ENCODE measurements at places on chromosomes 13 and 19. TPM values are rescaled to one million over a fixed set of nuclear protein-coding genes. Genes with fewer than 3 reads are reported as not detected.

Gene GJB6
- total RNA-seq = 53.3 TPM

Gene LMTK3
- total RNA-seq = 3.8 TPM

Gene DNAAF3
- total RNA-seq = 0.35 TPM

Gene ZNF726
- total RNA-seq = 12.4 TPM

Gene SULT2A1
- total RNA-seq = not detected

Gene C19orf38
- 0.48 TPM for total RNA-seq

Gene ZNF470
- total RNA-seq = 3.1 TPM

Gene C1QTNF9
- total RNA-seq = not detected

Gene ZNF221
- 1.2 TPM for total RNA-seq

Gene ELAVL1
- total RNA-seq = 155 TPM

Gene CCDC8
- not detected for total RNA-seq

Gene USHBP1
- 0.26 TPM for total RNA-seq

Gene ATP8B3
- 44.8 TPM for total RNA-seq

Gene LHB
- not detected for total RNA-seq

Gene VAV1
- total RNA-seq = 114 TPM

Gene OLFM4
- not detected for total RNA-seq

Gene MARK4
- total RNA-seq = 21.8 TPM

Gene XRCC1
- total RNA-seq = 34.9 TPM

Gene HSD17B14
- total RNA-seq = not detected

Gene GRIK5
- total RNA-seq = 1.7 TPM

Gene CNN1
- not detected for total RNA-seq

Gene SOX1
- total RNA-seq = not detected

Gene FAM83E
- total RNA-seq = 4.6 TPM

Gene TUBB4A
- 2.7 TPM for total RNA-seq

Gene KL
- total RNA-seq = 0.08 TPM

Gene TEX26
- total RNA-seq = not detected

Gene CCDC122
- 0.30 TPM for total RNA-seq

Gene SHD
- not detected for total RNA-seq

Gene ATP4A
- not detected for total RNA-seq

Gene ZNF442
- total RNA-seq = 0.61 TPM

Gene NCAN
- not detected for total RNA-seq

Gene TYROBP
- not detected for total RNA-seq

Gene CLEC17A
- 2.0 TPM for total RNA-seq

Gene SMG9
- total RNA-seq = 109 TPM

Gene PLPPR2
- 2.9 TPM for total RNA-seq

Gene ZNF560
- total RNA-seq = not detected

Gene CDADC1
- total RNA-seq = 10.2 TPM

Gene ZNF682
- total RNA-seq = 7.7 TPM

Gene SERPINE3
- total RNA-seq = not detected

Gene LRRC4B
- total RNA-seq = not detected

Gene FGF22
- total RNA-seq = 1.7 TPM

Gene HIPK4
- total RNA-seq = not detected

Gene ZNF728
- not detected for total RNA-seq

Gene GIPC3
- total RNA-seq = 0.42 TPM

Gene FFAR1
- 0.42 TPM for total RNA-seq

All from activated T-helper 17 cell treated with anti-CD3 and anti-CD28 coated beads, Interleukin-2, amount 50 U/mL, for 72 hours (primary cell).